HEK293T (cell line): ENCODE measurements at places on chromosomes 5 and 9.

GRCh38 chr9:131433302-131433854 is 39.5 kb downstream of the PRRC2B start:
- DNase-seq, result no peak

- no peak for DNase-seq
Measured at GRCh38 chr9:23771746-23772384, 54.2 kb downstream of the ELAVL2 start.

GRCh38 chr5:14330291-14330690 is 187.1 kb downstream of the TRIO start:
- no peak for DNase-seq

DNA sequence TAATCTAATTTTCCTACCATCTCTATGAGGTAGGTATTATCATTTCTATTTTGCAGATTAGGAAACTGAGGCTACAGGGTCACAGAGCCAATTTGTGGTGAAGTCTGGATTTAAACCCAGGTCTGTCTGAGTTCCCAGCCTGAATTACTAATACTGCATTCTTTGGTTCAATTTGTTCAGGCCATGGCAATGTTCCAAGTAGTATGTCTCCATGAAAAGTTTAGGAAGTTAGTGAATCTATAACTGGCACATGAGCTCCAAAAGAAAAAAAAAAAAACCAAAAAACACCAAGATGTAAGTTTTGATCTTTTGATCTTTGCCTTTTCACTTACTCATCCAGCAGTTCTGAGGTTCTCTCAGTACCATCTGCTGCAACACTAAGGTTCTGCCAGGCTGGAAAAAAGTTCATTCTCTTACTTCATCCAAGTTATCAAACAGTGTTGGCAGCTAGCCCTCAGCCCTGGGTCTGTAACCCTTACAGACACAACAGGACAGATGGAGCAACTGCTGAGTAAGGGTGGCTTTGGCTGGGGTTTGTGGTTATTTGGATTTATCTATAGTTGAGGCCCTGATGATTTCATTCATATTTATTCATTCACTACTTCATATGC is 4.4 kb upstream of the TMEM268 start:
- no peak for DNase-seq

DNA sequence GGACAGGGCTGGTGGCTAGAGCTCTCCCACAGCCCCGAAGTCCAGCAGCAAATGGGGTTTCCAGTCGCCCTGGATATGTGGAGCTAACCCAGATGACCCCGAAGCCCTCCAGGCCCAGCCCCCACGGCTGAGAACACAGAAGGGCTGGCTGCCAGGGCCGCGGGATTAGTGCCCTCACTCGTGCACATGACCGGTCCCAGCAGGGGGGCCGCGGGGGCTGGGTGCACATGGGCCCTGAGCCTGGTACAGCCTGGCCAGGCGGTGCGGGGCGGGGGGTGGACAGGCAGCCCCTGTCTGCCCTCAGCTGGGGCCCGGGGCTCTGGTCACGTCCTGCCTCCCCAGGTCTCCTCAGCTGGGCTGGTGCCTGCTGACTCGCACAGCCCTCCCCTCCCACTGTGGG is 5.9 kb downstream of the SSNA1 start:
- DNase-seq, result no peak
